ENCODE measurements at places on chromosomes 16 and 17. TPM values are rescaled to one million over a fixed set of nuclear protein-coding genes. Genes with fewer than 3 reads are reported as not detected.

GRCh38 chr17:56913353-56913866 lies 439 bp downstream of the TRIM25 start:
- H3K36me3 ChIP-seq = peaks cover 33% of the 10 kb centered on the region
- no peak for DNase-seq
- peaks cover 66% of the 10 kb centered on the region for H3K4me1 ChIP-seq
- H3K4me3 ChIP-seq = peak overlapping the region; percentile 93
- peak overlapping the region; percentile 89 for H3K27ac ChIP-seq

The NEUROD2 gene
- total RNA-seq = not detected

The CES5A gene
- total RNA-seq = not detected

DNA sequence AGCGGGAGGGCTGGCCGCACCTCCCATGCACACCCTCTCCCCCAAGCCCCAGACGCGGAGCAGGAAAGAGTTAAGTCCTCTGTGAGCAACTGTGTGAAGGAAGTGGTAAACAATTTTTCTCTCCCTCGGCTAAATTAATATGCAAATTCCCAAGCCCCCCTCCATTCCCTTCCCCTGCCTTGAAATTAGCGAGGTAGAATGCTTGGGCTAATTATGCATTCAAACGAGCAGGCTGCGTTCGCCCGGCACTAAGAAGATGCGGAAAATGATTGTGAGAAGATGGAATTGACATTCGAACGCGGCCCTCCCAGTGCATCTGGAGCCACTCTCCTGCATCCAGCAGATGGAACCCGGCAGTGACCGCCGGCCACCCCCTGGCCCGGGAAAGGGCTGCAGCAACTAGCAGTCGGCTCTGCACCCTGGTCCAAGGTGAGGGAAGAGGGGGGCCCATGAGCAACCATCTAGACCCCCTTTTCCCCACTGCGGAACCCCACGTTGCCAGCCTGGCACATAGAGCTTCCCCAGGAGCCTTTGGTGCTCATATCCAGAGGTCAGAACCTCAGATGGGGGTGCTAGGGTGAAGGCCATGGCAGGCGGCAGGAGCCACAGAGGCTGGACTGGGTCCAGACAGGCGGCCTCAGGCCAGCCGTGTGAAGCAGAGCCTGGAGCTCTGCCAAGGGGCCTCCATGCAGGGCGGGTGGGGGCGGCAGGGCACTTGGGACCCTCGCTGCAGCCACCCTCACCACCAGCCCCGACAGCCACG lies 49.1 kb upstream of the ACSF3 start:
- H3K4me3 ChIP-seq = no peak overlapping the region
- DNase-seq = no peak
- H3K4me1 ChIP-seq = no peaks in the 10 kb centered on the region
- H3K27me3 ChIP-seq = peaks cover 3% of the 10 kb centered on the region

The CPHXL2 gene
- total RNA-seq = not detected

DNA sequence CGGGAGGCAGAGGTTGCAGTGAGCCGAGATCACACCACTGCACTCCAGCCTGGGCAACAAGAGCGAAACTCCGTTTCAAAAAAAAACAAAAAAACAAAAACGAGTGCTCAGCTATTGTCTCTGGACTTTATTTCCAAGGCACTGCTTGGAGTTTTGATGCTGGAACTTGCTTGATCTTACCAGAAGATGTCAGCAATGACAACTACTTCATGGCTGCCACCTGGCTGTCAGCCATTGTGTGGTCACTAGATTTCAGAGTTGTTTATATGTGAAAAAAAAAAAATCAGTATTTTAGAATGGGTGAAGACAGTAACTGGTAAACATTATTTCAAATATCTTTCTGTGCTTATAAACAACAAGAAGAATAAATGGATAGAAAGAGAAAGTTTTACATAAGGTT lies 26.3 kb upstream of the OR4D1 start:
- no peak overlapping the region for H3K4me3 ChIP-seq
- no peak overlapping the region for H3K27ac ChIP-seq
- peaks cover 13% of the 10 kb centered on the region for H3K27me3 ChIP-seq
- DNase-seq = peak; percentile 29

DNA sequence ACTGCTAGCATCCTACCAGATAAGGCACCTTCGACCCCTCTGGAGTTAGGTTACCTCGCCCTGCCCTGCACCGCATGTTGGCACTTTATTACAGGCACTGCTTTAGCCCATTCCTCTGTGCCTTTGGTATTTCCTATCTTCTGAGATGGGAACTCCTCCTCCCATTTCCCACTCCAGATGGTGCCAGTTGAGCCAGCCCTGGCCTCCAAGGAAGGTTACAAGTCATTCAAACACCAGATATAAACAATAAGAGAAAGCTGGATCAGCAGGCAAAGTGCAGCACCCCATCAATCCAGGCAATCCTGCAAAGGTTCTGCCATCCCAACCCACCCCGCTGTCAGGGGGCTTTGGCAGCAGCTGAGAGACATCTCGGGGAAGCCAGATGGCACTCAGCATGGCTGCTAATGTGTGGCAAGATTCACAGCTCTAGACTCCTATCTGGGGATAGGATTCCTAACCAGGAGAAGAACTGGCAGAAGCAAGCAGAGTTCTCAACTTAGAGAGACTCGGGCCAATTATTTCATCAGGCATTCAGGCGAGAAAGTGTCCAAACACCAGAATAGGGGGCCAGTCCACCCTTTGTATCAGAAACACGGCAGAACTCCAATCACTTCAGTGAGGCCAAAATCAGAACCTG lies 113.0 kb downstream of the COPRS start:
- no peak overlapping the region for H3K27ac ChIP-seq
- peaks cover 13% of the 10 kb centered on the region for H3K27me3 ChIP-seq
- no peak for DNase-seq
- no peaks in the 10 kb centered on the region for H3K36me3 ChIP-seq

Measured in activated T-helper 1 cell treated with anti-CD3 and anti-CD28 coated beads, Interleukin-12 subunit alpha, Interleukin-12 subunit beta, Interleukin-2, Interleukin-4 antibody, amounts not matched to agents 30 ng/mL and 10 ng/mL and 1 ng/mL, durations not matched to agents 14 hours and 24 hours and 36 hours (primary cell).